ENCODE measurements at places on chromosomes 13 and 19. TPM values are rescaled to one million over a fixed set of nuclear protein-coding genes. Genes with fewer than 3 reads are reported as not detected.

GRCh38 chr13:70080012-70080411, 27.6 kb upstream of the ATXN8OS start:
- DNase-seq = no peak

GRCh38 chr19:39524495-39524894, 8.2 kb downstream of the EID2B start:
- DNase-seq = no peak

- DNase-seq = no peak
These were observed 11.8 kb downstream of the SERP2 start for GRCh38 chr13:44385401-44385800.

- no peak for DNase-seq
These were observed 13.1 kb downstream of the AP2A1 start for GRCh38 chr19:49779731-49780555.

DNA sequence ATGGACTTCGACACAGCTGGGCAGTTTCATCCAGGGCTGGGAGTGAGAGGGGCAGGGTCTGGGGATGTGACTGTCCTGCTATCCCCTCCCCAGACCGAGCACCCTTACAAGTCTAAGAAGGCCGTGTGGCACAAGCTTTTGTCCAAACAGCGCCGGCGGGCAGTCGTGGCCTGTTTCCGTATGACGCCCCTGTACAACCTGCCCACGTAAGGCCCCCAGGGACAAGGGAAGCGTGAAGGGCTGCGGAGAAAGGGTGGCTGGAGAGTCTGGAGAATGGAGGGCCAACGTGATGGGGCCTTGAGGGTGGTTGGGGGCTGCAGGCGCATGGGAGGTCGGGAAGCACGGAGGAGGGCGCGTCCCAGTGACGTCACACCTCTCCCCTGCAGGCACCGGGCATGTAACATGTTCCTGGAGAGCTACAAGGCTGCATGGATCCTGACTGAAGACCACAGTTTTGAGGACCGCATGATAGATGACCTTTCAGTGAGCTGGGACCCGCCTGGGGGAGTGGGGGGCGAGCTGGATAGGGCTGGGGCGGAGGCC, 89.5 kb downstream of the MAP4K1 start:
- DNase-seq = no peak

- no peak for DNase-seq
These were observed 41.5 kb downstream of the ZNF682 start for GRCh38 chr19:19997656-19998268.

DNA sequence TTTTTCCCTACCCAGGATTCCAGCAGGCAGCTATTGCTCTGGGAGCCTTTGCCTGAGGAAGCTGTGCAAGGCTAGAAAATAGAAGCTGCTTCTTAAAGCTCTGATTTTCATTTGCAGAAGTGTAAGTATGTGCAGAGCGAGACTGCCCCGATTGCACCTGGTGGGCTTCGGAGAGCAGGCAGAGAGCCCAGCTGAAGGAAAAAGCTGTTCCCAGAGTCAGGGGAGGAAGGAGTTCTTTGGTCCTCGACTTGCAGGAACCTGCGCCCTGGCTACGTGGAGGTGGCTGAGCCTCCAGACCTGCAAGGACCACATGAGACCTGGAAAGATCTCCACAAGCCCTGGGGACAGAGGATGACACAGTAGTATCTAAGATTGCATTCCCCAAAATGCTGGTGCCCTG, 235.0 kb upstream of the ARGLU1 start:
- no peak for DNase-seq

- DNase-seq = no peak
These were observed 842 bp downstream of the SIGLEC9 start for GRCh38 chr19:51125421-51126075.

DNA sequence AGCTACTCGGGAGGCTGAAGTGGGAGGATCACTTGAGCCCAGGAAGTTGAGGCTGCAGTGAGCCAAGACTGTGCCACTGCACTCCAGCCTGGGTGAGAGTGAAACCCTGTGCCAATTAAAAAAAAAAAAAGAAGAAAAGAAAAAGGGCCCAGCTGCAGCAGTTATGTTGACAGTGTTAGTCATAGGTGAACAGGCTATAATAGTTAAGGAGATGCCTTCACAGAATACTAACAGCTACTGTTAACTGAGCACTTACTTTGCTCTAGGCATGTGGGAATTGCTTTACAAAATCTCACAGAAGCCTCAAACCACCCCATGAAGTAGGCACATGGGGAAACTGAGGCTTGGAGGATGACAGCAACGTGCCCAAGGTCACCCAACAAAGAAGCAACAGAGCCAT, 3.9 kb downstream of the FBXO17 start:
- DNase-seq = no peak

- DNase-seq = no peak
These were observed 452.7 kb downstream of the SUCLA2 start for GRCh38 chr13:47548294-47548840.

- DNase-seq = no peak
These were observed 36.6 kb downstream of the NUFIP1 start for GRCh38 chr13:44952671-44953070.

GRCh38 chr13:21243045-21243897, 66.8 kb downstream of the MRPL57 start:
- DNase-seq = no peak

GRCh38 chr13:22497991-22498780, 682.6 kb upstream of the SGCG start:
- DNase-seq = no peak

DNA sequence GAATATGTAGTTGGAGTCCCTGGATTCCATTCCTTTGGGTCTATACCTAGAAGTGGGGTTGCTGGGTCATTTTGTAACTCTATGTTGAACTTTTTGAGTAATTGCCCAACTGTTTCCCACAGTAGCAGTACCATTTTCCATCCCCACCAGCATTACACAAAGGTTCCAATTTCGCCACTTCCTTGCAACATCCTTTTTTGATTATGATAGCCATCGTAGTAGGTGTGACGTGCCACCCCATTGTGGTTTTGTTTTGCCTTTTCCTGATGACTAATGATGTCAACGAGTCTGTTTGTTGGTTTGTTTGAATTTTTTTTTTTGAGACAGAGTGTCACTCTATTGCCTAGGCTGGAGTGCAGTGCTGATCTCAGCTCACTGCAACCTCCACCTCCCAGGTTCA, 3.3 kb upstream of the PEX11G start:
- DNase-seq = no peak

- DNase-seq = no peak
These were observed 81.0 kb upstream of the UBAC2 start for GRCh38 chr13:99119656-99120055.

- DNase-seq = no peak
These were observed 152.5 kb downstream of the RGCC start for GRCh38 chr13:41609828-41610227.

- peak; percentile 77 for DNase-seq
These were observed 59.6 kb downstream of the MYO9B start for GRCh38 chr19:17135001-17135853.

DNA sequence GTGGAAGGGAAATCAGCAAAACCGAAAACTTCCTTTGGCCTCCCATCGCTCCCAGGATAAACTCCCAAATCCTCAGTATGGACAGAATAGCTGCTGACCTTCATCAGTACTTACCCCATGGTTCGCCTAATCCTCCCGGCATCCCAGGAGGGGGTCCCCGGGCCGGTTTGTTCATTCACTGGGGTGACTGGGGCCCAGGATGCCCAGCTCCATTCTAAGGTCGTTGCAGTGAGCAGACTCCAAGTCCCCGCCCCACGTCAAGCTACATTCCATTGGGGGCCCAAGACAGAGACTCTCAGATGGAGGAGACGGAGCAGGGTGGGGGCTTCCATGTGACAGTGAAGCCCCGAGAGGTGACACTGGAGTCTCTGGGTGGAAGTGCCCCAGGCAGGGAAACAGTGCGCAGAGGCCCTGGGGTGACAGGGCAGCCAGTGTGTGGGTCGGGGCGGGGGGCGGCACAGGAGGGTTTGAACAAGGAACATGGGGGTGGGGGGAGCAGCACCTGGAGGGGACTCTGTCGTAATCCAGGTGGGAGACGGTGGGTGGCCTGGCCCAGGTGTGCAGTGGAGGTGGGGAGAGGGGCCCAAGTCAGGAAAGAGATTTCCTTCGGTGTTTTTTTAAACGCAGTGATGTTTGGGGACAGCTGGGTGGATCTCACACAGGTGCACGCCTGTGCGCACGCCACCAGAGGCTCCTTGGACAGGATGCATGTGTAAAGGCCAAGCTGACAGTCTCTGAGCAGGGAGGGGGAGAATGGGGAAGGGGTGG, 5.1 kb downstream of the SSBP4 start:
- DNase-seq = no peak

- no peak for DNase-seq
These were observed 146.9 kb downstream of the MYCBP2 start for GRCh38 chr13:77180011-77180410.

- DNase-seq = no peak
These were observed 21.9 kb upstream of the NCCRP1 start for GRCh38 chr19:39174558-39175544.

GRCh38 chr19:4589579-4590410, 30.3 kb upstream of the SEMA6B start:
- DNase-seq = no peak

DNA sequence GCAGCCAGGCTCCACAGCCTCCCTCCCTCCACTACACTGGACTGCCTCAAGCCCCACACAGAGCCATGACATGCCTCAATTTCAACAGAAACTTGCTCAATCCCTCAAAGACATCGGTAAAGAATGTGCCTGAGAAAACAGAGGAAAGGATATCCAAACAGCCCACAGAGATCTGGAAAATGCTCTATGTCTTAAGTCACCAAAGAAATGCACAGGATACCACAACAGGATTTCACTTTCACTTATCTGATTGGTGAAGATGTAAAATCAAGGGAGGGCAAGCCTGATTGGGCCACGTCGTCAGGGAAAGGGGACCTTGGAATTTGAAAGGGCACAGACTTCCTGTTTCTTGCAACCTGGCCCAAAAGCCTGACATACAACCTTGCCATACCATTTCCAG, 14.2 kb downstream of the CACNA1A start:
- no peak for DNase-seq

GRCh38 chr19:17942582-17943273, 9.9 kb downstream of the CCDC124 start:
- DNase-seq = no peak

- no peak for DNase-seq
These were observed 239.7 kb downstream of the DNAJC15 start for GRCh38 chr13:43263047-43263446.

DNA sequence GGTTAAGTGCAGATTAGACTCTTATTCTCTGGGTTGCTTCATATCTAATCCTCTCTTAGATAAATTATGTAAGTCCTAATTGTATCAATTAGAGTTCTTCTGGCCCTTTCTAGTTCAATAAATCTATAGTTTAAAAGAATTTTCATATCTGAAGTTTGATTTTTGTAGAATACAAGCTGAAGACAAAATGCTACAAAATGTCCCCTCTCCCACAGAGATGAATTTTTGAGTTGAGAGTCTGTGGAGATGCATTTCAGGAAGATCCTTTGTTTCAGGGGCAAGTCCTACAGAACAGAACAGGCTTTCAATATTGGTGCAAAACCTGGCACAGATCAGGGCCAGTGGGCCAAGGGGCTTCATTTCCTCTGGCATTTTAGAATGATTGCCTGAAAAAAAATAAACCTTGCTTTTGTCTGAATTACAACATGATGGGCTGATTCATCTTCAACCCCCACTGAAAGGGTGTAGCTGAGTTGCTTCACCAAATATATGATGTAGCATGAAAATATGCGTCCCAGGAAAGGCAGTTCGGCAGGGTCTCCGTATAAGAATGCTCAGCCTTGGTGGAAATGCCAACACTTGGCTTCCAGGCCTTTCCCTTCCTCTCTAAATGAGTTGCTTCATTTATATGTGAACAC, 6.4 kb upstream of the IPO5 start:
- DNase-seq = no peak

- DNase-seq = no peak
These were observed 8.1 kb upstream of the MUC16 start for GRCh38 chr19:9018163-9018875.

GRCh38 chr13:20331949-20332348, 99.8 kb upstream of the GJB6 start:
- no peak for DNase-seq

GRCh38 chr13:33611121-33611805, 206.7 kb upstream of the RFC3 start:
- no peak for DNase-seq

GRCh38 chr19:48661711-48662090, 11.1 kb downstream of the NTN5 start:
- DNase-seq = no peak

- DNase-seq = no peak
These were observed 503.0 kb downstream of the PCDH17 start for GRCh38 chr13:58134525-58134924.

ZFP14 gene
- total RNA-seq = 19.2 TPM

LIG1 gene
- 90.4 TPM for total RNA-seq

FCHO1 gene
- 2.2 TPM for total RNA-seq

BEST2 gene
- not detected for total RNA-seq

ZNF611 gene
- 47.3 TPM for total RNA-seq

IGLON5 gene
- 44.8 TPM for total RNA-seq

PRTN3 gene
- not detected for total RNA-seq

NPAS1 gene
- 2.2 TPM for total RNA-seq

MAG gene
- total RNA-seq = 1.7 TPM

ZNF626 gene
- total RNA-seq = 35.7 TPM

ARID3A gene
- 149 TPM for total RNA-seq

CABP5 gene
- not detected for total RNA-seq

HIF3A gene
- 37.6 TPM for total RNA-seq

DCLK1 gene
- total RNA-seq = 3.9 TPM

SHISA2 gene
- 15.2 TPM for total RNA-seq

SNAPC2 gene
- total RNA-seq = 9.9 TPM

Measured in progenitor cell of endocrine pancreas (in vitro differentiated cells).